ENCODE measurements at places on chromosomes 6 and 20.
A peak's percentile ranks its signal among the peaks of the same experiment; 100 is the strongest.

GRCh38 chr20:40782043-40782368 lies 93.0 kb upstream of the MAFB start:
- no peak for DNase-seq

GRCh38 chr20:52532674-52533073 lies 341.1 kb upstream of the ZFP64 start:
- DNase-seq, result no peak

DNA sequence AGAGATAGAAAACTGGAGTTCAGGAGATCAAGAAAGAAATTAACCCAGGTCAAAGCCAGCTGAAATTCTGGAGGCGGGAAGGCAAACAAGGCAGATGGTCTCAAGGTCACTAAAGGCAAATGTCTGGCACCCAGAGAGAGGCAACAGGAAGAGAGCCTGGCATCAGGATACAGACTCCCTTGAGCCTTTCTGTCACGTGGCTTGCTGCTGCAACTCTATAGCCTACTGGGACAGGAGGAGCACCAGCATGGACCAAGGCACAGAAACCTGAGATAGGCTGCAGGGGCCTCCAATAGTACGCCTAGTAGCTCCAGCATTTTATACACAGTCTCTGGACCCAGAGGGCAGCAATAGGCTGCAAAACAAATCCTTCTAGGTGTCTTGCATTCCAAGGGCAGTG lies 75.1 kb downstream of the SEL1L2 start:
- DNase-seq, result no peak

- DNase-seq, result no peak
Measured at GRCh38 chr6:166551754-166552495, 34.6 kb downstream of the RAMACL start.

DNA sequence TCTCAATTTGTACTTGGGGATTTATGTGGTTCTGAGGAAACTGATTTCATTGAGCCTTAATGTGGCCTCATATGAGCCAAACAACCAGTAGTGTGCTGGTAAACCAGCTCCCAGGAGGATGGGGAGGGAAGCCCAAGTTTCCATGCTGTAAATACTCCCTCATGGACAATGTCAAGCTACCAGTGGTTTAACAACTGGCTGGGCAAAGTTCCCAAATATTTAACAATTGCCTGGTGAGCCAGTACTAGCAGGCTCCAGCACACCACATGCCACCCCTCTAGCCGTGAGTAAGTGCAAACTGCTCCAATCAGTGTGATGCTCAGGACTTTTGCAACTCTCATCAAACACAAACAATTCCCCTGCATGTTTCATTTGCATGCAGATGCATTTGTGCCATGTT lies 19.2 kb upstream of the CDKN1A start:
- no peak for DNase-seq

DNA sequence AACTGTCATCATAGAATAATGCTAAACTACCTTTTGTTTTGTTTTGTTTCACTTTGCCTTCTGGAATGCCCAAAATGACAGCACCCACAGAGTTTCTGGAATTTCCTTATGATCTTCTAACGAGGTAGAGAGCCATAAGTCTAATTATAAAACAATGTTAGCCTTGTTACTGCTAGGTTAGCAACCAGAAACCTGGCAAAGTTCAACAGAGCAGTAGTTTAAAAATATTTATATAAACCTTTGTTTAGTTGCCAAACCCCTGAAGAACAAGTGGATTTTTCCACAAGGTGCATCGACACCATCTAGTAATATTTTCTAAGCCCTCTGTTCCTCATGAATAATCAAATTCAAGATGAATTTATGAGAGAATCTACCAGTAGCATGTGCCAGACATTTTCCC lies 27.6 kb upstream of the IPCEF1 start:
- no peak for DNase-seq

DNA sequence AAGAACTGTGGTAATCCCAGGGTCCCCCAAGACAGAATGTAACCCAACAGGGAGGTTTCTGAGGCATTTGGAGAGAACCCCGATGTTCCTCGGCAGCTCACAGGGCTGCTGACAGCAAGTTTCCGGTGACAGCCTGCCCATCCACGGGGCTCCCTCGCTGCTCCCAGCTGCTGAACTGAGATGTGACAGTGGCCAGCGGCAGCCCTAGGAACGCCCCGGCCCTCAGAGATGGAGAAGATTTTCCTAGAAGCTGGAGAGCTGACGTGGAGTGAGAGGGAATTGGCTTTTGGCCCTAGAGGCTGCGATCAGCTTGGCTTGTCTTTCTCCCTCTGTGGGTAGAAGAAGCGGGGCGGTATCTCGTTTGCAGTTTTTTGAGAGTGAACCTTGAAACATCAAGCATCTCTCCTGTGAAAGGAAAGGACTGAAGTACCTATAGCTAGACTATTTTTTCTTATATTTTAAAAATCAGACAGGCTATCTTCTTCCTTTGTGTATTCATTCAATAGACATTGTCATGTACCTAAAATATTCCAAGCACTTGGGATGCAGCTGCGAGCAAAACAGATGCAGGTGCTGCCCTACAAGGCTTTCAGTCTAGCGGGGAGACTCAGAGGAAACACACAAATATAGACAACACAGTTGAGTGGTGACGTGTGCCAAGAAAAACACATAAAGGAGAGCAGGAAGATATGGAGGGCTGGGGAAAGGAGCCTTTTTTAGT lies 28.4 kb upstream of the NFATC2 start:
- DNase-seq, result no peak

DNA sequence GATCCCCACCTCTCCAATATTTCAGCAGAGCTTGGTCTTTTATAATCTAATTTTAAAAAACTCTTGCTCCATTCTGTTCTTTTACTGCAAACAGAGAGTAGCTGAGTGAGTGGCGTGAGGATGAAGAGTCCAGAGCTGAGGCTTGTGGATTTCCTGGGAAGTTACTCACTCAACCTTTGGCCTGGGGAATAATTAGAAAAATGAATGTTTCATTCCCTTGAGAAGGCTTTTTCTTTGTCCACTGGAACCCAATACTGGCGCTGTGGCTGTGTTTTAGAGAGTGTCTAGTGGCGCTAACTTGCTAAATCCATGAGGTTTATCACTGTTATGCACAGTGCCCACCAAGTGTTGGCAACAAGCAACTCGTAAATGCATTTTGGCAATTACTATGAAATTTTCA lies 251.5 kb downstream of the HIVEP2 start:
- no peak for DNase-seq

DNA sequence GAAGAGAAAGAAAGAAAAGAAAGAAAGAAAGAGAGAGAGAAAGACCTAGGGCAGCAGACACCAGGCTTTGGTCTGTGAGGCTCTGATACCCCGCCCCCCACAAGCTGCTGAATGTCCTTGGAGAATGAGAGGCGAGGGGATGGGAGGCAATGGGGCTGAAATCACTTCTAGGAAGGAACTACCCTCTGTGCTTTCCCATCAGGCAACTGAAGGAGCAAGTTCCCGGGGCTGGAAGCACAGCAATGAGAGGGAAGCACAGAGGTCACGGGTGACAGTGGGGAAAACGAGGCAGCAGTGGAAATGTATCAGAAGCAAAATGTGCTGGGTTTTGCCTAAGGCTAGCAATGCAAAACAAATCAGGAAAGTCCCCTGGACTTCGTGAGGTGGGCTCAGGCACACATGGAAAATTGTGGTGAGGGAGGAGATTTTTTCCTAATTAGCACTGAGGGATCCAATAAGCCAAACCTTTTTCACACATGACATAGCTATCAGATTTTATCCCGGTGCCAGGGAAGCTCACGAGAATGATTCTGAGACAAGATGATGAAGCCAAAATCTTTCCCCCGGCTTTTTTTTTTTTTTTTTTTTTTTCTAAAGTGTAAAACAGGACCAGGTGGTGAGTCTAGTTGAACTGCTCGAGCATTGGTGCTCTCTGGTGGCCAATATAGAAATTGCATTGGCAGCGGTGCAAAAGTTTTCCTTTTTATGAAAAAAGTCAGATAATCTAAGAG lies 16.8 kb upstream of the ARFGEF2 start:
- DNase-seq, result peak; percentile 77

GRCh38 chr6:13667655-13668054 lies 44.0 kb downstream of the RANBP9 start:
- DNase-seq, result no peak

GRCh38 chr20:40568200-40568599 lies 120.8 kb downstream of the MAFB start:
- no peak for DNase-seq

- DNase-seq, result no peak
Measured at GRCh38 chr6:153150371-153150751, 19.3 kb upstream of the RGS17 start.

GRCh38 chr20:34022839-34023234 lies 29.1 kb downstream of the RALY start:
- DNase-seq, result no peak

GRCh38 chr6:108170332-108171290 lies 4.8 kb downstream of the NR2E1 start:
- no peak for DNase-seq

GRCh38 chr6:122102026-122102425 lies 297.4 kb upstream of the HSF2 start:
- no peak for DNase-seq

DNA sequence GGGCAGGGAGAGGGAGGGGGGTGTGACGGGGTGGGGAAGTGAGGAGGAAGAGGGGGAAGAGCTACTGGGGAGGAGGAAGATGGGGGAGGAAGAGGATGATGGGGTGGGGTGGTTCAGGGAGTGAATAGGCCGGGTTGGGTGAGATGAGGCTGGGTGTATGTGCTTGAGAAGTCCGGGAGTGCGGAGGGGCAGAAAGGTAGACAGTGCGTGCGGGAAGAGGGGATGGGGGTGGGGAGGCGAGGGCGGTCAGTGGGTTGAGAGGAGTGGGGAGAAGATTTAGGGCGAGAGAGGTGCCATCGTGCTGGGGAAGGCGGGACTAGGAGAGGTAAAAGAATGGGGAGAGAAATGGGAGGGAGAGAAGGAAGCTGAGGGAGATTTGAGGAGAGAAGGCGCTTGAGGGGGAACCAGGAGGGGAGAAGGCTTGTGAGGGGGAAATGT lies 30.9 kb upstream of the NOTCH4 start:
- no peak for DNase-seq

DNA sequence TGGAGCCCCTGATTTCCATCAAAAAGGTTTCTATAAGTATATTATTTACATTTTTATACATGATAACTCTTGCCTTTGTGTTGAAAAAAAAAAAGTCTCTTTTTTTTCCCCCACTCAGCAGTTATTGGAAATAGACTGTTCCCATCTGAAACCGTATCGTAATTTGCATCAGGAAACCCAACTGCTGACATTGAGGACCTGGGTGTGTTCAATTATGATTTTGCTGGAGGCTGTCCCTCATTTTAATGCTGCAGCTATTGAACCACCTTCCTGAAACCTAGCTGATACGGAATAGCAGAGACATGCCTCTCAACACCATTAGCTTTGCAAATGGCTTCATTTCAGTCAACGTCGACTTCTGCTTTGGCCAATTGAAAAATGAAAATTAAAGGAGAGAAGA lies 98.9 kb downstream of the ZNF217 start:
- no peak for DNase-seq

DNA sequence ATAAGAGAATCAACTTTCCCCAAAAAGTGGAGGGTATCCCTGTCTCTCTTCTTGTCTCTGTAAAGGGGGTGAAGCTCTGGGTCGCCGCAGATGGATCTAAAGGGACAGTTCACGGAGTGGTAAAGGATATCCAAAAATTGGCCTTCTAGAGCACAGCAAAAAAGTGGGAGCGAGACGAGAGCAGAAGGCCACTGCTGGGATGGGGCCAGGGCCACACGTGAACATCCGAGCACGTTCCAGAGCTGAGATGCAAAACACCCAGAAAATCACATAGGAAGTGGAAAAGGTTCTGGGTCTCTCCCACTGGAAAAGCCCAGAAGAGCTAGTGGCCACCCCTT lies 837 bp downstream of the TRAM2 start:
- peak; percentile 39 for DNase-seq

GRCh38 chr6:128057946-128058345 lies 157.1 kb upstream of the THEMIS start:
- no peak for DNase-seq

- DNase-seq, result no peak
Measured at GRCh38 chr20:2631228-2631627, 21.2 kb upstream of the NOP56 start.

DNA sequence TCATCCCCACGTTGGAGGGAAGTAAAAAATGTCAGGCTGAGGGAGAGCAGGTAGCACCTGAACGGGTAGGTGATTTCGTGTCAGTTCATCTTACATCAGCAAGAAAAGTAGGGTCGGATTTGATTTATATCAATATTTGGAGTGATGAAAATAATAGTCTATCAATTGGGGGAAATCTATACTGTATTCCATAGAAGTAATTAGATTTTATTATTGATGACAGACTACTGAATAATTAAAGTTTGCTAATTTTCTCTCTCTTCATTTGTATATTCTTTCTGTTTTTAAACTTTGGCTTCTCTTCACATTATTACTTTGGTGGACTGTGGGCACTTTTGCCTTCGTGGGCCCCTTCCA lies 78.4 kb downstream of the OLIG3 start:
- no peak for DNase-seq

DNA sequence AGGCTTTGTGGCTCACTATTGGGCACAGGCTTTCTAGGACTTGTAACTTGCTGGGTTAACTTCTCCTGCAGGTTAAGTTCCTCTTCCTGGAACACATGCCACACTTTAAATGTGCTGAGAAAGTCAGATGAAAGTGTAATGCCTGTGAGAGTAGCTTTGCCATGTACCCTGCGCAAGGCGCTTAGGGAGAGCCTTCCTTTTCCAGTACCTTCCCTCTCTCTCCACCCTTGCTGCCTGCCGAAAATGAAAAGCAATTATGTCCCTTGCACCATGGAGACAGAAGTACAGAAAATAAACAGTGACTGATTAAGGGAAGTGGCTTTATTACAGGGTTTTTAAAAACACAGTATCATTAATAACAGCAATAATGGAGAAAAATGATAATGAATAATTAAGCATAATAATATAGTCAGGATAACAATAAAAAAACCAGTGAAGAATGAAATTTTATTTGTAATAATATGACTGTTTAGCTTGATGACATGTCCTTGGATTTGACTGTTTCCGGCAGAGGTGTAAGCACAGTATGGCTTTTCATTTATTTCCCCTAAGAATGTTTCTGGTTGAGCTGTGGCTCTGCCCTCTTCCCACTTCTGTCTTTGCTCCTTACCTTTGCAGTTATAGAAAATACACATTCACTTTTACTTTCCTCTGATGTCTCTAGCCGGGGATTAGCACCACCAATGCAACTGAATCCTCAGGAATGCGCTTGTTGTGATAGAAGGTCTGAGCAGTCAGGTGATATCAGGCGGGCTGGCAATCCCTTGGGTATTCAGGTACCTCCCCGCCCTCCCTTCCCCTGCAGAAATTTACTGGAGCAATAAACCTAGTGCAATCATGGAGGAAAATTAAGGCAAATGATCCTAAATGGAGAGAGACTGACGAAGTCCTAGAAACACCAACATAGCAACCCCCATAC lies 472.3 kb upstream of the CITED2 start:
- DNase-seq, result no peak

All from erythroblast (primary cell).